NCI-H1694 (cell line): ENCODE measurements at places on chromosomes 2 and 18.

DNA sequence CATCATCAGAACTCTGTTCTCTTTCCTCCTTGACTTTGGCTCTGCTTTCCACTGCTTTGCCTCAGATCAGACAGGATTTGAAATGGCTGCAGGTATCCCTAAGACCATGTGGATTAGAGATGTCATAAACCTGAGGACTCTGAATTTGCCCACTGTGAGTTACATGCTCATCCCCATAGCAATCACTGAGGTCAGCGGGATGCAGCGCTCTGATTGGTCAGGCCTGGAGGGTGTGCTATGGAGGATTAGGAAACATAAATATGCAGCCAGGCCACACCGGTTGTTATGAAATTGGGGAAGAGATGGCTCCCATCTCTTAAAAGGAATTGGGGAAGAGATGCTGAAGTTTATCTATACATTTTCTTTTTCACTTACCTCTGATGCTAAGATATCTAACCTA lies 73.7 kb upstream of the DNAJC10 start:
- DNase-seq: peak; percentile 7

- no peak for DNase-seq
Measured at GRCh38 chr2:237287872-237288271, 126.1 kb downstream of the COL6A3 start.

- no peak for DNase-seq
Measured at GRCh38 chr2:17184512-17184911, 333.7 kb downstream of the RAD51AP2 start.

DNA sequence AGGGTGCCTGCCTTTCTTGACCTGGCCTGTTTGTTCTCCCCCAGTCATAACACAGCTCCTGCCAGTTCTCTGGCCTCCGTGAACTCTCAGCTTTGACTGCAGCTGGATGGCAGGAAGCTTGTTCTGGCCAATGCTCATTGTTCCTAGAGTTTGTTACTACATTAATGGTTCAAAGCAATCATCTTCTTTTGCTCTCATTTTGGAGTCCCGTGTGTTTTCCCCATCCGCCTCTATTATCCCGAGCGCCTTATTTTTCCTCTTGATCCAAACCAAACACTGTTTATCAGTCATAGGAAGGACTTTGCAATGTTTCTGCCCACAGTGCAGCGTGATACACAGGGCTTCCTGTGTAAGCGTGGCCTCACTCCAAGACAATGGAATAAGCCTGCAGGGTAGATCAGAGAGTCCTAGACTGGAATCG lies 184.3 kb upstream of the APCDD1 start:
- no peak for DNase-seq

DNA sequence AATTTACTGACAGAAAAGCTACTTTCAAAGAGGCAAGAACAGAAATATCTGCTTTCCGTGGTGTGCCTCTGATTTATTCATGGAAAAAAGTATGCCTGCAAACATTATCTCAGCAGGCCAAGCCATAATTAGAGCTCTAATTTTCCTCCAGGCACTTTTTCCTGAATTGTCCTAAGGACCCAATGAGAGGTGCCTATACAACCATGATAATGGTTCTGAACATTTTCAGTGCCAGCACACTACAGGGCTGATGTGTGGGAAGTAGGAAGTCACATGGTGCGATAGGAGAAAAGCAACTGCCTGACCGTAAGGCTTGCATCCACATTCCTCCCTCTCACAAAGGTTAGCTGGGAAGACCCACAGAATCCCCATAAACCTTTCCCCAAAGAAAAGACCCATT lies 45.9 kb upstream of the EGR4 start:
- no peak for DNase-seq

DNA sequence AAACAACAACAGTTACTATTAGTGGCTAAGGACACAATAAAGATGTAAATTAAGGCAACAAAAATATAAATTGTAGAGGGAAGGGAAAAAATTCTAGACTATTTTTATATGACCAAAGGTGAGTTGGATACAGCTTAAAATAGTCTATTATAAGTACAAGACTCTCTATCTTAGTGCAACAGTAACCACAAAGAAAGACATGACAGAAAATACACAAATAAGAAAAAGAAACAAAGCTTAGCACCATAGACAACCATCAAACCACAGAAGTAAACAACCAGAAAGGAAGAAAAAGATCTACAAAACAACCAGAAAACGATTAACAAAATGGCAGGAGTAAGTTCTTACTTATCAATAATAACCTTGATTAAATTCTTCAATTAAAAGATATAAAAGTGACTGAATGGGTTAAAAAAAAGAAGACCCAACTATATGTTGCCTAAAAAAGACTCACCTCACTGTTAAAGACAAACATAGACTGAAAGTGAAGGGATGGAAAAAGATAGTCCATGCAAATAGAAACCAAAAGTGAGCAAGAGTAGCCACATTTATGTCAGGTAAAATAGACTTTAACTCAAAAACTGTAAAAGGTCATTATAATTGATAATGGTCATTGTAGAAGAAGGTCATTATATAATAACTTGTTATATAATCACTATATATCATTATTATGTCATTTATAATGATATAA lies 62.5 kb downstream of the USP40 start:
- no peak for DNase-seq

DNA sequence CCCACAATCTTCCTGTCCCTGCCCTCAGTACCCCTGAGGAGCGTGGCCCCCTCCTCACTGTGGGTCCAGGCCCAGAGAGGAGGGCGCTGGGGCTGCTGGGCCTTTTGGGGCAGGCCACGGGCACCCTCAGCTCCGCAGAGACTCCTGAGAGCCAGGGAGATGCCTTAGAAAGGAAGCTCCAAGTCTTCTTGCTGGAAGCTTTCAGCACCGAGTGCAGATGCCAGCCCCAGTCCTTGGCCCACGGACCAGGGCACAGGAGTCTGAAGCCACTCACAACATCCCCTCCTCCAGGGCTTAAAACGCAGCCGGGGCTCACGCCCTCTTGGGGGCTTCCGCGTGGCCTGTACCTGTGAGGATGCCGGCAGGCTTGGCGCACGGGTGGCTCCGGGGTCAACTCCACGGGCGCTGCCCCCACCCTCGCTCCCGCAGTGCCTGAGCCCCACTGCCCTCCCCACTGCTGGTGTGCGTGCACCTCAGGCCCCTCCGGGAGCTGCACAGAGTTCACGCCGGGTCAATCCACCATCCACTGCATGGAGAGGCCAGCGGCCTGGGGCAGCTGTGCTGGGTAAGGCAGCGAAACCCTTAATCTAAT lies 72.1 kb upstream of the CTDP1 start:
- no peak for DNase-seq

- no peak for DNase-seq
Measured at GRCh38 chr18:39846265-39846664, 2108.8 kb upstream of the PIK3C3 start.

GRCh38 chr18:36576339-36576738 lies 252.5 kb downstream of the TPGS2 start:
- no peak for DNase-seq

DNA sequence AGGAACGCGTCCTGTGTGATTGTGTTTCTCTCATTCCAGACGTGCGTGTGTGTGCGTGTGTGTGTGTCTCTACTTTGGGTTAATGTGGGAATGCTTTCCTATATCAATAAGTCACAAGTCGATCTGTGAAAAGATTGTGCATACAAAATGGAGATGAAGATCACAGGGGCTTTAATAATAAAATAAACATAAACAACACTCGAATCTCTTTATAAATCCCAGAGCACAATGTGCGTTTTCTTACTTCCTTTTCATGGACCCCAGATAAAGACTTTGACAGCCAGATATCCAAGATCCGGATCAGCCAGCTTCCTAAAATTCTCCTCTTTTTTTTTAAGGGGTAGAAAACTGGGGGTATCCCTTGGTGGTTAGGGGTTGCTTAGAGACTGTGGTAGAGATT lies 4.7 kb downstream of the PAX8 start:
- no peak for DNase-seq

- no peak for DNase-seq
Measured at GRCh38 chr2:12314127-12314760, 402.5 kb upstream of the TRIB2 start.

GRCh38 chr2:233079473-233079877 lies 19.3 kb downstream of the INPP5D start:
- no peak for DNase-seq

DNA sequence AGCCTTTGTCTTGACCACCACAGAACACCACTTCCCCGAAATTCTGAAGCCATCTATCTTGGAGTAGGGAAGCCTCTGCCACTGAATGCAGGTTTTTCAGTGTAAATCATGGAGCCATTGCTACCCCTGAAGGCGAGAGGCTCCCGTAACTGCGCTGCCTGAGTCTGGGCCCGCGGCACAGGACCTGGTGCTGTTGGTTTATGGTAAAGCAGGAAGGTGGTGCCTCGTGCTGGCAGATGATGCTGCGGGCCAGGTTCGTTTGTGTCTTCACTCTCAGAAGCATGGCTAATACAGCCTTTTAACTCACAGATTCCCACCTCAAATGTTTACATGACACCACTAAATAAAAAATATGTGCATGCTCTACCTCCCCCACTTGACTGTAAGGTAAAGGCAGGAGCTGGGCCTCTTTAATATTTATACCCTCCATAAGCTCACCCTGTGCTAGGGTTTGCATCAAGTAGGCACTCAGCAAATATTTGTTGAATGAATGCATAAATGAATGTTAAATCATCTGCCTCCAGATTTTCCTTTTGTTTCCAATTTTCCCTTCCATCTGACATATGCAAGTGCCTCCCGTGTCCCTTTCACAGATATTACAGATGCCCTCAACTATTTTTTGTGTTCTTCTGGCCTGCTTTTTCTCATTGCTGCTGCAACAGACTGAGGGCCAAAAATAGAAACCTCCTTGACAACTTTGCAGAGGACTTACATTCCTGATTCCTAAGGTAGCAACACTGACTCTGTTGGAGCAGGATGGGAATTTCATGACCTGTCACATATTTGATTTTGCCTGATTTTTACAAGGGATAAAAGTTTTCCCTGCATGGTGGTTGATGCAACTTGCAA lies 83.5 kb upstream of the CPO start:
- no peak for DNase-seq

GRCh38 chr2:37230581-37230980 lies 815 bp downstream of the CEBPZ start:
- no peak for DNase-seq

GRCh38 chr2:128458505-128458904 lies 139.8 kb upstream of the HS6ST1 start:
- DNase-seq: no peak

DNA sequence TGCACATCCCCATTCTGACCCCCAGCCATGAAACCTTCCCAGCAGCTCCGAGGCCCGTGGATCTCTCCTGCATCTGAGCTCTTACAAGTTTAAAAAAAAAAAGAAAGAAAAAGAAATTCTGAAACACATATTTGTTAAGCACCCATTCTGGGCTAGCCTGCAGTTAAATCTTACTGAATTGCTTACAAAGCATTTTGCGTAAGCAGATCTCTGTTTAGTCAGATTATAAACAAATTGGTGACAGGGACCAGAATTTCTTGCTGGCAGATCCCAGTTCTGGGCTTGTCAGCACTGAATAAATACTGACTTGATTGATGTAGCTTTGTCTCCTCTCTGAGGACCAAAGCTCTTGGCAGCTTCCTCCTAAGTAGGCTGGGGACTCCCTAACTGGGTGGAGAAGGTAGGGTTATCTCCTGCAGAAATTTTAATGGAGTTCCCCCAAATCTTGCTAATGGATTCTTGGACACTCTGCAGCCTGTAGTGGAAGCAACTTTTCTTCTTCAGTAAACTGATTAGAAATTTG lies 160.9 kb downstream of the MIB1 start:
- no peak for DNase-seq

- DNase-seq: no peak
Measured at GRCh38 chr2:118699447-118700175, 147.8 kb downstream of the EN1 start.

- no peak for DNase-seq
Measured at GRCh38 chr2:180385601-180386201, 378.6 kb upstream of the CWC22 start.

- no peak for DNase-seq
Measured at GRCh38 chr2:193793914-193794313, 1599.2 kb upstream of the TMEFF2 start.

- no peak for DNase-seq
Measured at GRCh38 chr2:10380048-10380926, 67.8 kb downstream of the ODC1 start.

- no peak for DNase-seq
Measured at GRCh38 chr18:46452820-46453219, 204.2 kb downstream of the LOXHD1 start.

DNA sequence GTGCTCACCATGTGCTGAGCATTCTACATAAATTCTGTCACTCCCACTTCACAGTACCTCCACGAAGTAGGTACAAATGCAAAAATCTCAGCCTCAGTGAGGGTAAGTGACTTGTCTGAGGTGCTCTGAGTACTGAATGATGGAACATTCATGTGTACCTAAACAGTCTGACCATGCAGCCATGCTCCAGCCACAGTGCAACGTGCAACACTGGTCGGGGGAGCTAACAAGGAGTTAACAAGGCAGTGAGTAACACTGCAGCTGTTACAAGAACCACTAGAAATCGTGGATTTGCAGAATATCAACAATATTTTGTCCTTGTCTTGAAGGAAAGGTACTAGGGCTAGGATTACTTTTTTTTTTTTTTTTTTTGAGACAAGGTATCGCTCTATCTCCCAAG lies 36.6 kb upstream of the NDUFV2 start:
- no peak for DNase-seq

DNA sequence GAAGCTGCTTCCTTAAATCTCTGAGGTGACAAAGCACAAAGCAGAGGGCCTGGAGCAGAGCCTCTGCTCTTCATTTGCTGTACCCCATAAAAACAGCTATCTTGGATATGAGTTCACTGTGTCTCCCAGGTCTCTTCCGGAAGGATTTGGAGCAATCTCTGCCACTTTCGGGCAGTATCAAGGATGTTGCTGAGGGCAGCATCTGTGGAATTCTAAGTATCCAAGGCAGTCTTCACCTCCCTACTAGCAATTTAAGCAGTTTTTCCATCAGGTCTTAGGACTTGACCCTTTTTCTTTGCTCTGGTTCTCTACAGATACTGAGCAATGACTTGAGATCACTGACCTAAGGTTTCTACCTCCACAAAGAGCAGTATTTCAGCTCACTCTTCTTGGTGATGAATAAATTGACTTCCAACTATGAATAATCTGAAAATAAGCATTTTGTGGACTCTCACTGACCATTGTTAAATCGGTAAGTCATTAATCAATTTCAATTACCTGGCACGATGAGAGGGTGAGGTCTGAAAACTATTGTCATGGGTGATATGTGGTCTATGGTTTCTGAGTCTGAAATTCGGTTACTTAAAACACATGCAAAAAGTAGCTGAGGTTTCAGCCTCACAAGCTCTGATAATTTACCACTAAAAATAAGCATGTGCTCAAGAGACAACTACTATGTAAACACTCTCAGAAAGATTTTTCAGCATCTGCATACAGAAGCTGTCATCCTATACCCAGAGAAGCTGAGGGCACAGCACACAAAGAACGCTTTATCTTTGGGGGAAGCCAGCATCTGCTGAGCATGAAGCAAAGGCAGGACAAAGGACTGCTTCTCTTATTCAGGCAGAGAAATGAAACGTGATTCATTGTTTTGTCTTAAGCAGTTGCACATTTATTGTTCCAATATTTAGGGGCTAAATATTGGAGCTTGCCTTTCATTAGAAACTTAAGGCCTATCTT lies 32.1 kb upstream of the SPATS2L start:
- DNase-seq: no peak
